ENCODE measurements at places on chromosomes 6 and 20.

DNA sequence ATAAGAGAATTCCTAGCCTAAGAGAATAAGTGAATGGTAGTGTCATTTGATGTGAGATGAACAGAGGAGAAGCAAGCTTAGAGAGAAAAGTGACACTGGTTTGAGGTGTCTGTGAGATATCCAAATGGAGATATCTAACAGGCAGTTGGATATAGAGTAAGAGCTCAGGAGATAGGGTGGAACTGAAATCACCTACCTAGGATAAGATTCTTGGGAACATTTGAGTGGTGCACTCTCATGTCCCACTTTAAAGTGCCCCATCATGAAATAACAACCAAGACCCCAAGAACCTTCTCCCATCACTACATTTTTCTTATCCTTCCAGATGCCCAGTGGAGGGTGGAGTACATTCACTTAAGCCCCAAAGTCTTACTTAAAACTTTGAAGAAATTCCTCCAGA is 109.0 kb upstream of the MAFB start:
- no peak for DNase-seq

DNA sequence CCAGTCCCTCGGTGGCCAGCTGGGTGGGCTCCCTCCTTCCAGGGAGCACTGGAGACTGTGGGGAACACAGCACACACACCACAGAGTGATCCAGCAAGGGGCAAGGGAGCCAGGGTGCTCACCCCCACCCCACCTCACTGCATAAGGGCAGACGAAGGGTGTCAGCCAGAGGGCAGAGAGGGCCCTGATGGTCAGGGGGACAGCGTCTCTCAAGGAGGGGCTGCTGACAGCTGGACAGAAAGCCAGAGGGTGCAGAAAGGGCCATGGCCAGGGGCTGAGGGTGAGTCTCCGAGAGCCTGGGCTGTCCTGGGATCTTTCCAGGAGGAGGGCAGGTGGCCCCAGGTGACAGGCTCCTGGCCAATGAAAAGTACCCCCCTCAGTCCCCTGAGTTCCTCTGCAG is 73.4 kb upstream of the PMEPA1 start:
- no peak for DNase-seq

DNA sequence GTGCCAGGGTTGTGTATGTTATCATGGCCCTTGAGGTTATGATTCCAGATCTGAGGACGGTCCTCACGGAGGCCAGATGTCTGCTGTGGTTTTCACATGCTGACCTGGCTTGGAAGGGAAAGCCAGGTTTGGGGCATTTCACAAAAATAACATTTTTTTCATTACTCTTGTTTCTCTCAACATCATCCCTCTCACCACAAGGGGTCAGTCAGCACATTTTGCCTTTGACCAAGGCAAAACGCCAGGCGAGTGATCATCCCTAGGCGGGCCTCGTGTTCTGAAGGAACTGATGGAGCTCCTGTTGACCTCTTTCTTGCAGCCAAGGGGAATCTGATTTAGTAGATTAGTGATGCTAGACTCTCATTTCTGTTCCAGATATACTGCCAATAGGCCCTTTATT is 133.5 kb downstream of the TBC1D7 start:
- DNase-seq: no peak

DNA sequence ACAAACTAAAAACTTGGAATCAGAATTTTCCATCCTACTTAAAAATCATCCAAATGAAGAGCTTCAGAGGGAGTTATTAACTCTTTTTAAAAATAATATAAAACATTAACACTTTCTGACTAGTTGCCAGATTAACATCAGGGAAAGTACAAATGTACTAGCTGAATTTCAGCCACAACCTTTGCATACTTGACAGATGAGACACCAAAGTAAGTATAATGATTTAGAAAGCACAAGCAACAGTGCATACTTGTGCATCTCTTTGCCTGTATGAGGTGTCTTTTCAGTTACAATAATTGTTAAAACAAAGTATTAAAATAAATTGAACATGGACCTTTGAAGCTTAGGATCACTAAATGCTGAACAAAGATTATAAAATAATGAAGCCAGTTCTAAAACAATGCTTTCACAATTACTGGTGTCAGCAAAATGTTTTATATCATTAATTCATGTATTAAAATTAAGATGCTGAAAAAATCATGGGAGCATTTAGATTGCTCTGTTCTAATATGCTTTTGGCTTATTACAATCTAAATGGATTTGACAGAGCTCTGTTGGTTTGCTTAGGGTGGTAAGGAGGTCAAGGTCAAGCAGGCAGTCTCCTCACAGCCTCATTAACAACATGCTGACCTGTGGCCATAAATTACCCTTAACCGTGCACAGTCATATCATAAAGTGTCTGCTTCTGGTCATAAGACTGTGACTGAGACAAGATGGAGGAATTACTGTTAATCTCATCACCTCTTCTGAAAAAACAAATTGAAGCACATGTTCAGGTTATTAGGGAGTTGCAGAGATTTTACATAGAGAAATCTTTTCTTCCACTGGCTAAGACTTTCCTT is 15.1 kb downstream of the RNF217 start:
- no peak for DNase-seq

GRCh38 chr6:3330199-3330598 is 71.5 kb downstream of the PSMG4 start:
- DNase-seq: no peak

DNA sequence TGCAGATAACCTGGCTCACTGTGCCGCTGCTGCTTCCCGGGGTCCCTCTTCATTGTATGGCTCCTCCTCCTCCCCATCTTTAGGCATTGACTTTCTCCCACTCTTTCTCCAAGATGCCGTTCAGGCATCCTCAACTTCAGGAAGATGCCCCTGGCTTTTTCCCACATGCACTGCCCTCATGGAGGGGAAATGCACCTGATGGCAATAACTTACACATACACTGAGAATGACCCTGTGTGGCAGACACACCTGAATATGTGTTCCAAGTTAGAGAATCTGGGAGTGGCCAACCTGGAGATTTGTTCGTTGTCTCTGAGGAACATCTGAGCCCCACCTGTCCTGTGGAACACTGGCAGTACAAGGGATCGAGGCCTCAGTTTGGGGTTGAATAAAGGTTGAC is 273.9 kb upstream of the CHD6 start:
- no peak for DNase-seq

DNA sequence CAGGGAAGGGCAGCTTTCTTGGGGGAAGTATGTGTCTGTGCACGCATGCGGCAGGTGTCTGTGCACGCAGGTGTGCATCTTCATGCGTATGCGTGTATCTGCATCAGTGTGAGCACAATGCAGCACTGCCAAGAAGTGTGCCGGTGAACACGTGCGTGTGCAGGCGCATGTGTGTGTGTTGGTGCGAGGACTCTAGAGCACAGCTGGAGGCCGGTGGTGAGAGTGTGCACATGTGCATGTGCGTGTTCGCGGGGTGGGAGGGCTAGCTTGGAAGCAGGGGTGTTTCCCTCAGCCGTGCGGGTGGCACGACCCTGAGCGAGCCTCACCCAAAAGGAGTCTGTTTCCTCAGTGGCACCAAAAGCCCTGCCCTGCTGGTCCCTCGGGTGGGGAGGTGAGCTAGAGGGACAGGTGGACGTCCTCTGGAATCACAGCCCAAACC is 7.5 kb downstream of the SLC17A9 start:
- DNase-seq: no peak

DNA sequence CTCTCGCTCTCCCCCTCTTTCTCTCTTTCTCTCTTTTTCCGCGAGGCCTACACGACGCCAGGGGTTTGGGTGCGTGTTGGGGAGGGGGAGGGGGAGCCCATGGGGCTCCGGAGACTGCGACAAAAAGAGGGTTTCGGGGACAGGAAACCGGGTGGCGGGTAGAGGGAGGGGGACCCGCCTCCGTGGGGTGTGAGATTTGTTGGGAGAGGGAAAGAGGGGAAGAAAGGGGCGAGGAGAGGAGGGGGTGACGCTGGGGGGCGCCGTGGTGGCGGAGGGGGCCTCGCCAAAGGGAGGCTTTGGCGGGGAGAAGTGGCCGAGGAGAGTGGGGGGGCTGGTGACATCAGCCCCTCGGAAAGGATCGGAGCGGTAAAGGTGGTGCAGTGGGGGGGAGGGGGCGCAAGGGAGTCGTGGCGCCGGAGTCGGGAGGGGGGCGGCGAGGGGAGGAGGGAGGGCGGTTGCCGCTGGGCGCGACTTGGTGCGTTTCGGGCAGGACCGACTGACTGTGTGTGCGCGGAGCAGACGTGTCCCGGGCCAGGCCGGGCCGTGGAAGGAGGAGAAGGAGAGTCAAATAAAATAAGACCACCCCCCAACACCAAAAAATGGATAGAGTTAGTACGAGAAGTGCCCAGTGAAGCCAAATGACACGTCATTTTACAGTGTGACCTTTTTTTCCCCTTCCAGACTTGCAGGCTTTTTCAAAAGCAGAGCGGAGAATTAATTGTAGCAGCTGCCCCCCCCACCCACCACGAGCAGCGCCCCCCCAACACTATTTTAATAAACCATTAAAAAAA is 39.8 kb downstream of the GNAS start:
- peak; percentile 64 for DNase-seq

DNA sequence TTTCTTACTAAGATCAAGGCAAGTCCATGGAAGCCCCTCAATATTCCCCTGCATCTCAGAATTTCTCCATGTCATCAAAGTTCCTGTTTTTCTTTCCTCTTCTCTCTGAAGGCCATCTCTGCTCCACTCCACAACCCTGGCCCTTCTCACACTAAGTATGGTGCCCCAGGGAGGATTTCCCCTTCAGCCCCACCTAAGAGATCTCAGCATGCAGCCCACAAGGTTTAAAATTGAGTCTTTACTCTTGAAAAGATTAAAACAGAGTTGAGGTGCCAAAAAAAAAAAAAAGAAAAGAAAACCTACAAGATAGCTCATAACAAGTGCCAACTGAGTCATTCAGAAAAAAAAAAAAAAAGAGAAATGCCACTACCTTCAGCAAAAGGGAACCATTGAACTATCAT is 36.5 kb upstream of the TNFAIP3 start:
- DNase-seq: no peak

GRCh38 chr6:154112181-154112809 is 73.3 kb downstream of the OPRM1 start:
- no peak for DNase-seq

DNA sequence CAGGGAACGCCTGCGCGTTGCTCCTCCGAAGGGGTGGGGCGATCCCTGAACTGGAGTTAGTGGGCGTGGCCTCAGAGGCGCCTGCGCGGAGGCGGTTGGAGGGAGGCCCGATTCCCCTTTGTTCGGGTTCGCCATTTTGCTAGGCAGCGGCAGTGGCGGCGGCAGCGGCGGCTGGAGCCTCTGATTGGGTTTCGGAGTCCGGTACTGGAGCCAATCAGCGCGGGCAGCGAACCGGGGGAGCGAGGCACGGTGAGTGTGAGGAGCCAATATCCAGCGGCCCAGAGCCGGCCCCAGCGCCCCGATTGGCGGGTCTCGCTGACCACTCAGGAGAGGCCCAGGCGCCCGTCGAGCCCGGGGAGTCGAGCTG is at the start of gene NFYA:
Gene NFYA, plus strand, starts transcription at position 139 of the 367 bp plus-strand sequence. CDS start 6,116 bp downstream, outside the sequence.
- peak; percentile 100 for DNase-seq

GRCh38 chr6:169571123-169571962 is 130.5 kb downstream of the WDR27 start:
- DNase-seq: no peak

DNA sequence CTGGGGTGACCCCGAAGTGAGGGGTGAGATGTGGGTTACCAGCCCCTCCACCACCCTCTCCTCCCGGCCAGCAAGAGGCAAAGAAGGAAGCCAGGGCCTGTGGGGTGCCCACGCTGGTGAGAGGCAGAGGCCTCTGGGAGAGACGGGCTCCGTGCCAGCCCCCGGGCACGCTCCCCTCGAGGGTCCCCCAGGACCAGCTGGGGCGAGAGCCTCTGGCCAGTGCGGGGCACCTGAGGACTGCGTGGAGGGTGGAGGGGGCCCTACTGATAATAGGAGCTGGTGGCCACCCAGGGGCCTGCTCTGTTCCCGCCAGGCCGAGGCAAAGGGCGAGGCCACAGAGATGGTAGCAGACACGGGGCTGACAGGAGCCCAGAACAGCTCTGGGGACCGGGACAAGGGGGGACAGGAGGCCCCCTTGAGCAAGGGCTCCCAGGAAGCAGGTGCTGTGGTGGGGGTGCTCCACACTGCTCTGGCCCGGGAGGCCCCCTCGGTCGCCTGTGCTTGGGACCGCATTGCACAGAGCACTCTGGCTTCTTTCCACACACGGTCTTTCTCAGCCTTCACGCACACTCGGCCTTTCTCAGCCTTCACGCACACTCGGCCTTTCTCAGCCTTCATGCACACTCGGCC is 226.9 kb downstream of the TTLL2 start:
- DNase-seq: no peak

DNA sequence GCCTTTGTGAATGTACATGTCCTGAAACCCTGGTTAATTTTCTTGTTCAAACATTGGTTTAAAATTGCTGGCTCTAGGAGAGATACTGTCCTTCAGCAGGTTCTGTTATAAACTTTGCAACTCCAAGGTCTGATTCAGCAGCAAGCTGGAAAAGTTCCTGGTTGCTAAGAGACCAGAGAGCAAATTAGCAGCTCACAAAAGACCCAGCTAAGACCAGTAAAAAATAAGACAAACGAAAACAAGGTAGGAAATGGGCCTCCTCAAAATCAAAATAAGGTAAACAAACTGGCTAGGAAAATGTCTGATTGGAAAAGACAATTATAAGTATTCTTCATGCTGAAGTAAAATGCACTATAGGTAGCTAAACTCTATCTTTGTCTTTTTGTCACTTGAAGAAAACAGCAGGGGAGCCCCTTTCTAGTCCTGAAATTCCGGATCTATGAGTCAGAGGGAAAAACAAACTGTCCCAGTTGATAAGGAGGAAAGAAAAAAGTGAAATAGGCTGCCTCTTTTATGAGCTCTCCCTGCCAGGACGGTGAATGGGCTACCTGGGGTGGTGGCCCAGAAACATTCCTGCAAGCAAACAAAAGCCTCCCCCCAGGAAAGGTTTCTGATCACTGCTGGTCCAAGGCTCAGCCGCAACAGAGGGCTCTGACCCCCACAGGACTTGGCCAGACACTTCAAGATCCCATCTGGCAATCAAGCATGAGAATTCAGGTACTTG is 41.6 kb downstream of the UNC5CL start:
- no peak for DNase-seq

- no peak for DNase-seq
Measured at GRCh38 chr6:20170455-20171148, 41.7 kb downstream of the MBOAT1 start.

- DNase-seq: no peak
Measured at GRCh38 chr6:39849764-39850163, 57.6 kb downstream of the DAAM2 start.

- DNase-seq: peak; percentile 40
Measured at GRCh38 chr6:41940759-41941279, 789 bp downstream of the CCND3 start.

GRCh38 chr6:5878792-5879191 is 127.9 kb downstream of the NRN1 start:
- no peak for DNase-seq

DNA sequence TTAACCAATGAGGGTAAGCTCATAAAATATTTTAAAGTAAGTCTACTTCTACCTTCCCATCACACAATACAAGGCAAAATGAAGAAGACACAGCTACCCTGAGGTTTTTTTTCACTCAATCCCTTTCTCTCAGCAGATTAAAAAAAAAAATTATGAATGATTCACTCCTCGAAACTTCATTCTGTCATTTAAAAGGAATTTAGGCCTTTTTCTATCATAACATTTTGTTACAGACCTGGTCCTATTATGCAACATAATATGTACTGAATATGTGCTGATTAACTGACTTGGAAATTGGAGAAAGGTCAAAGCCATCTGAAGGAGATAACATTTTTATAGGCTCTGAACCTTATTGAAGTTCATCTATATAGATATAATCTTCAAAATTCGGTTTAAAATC is 45.5 kb downstream of the PRL start:
- no peak for DNase-seq

Measured in effector CD8-positive, alpha-beta T cell (primary cell).